ENCODE measurements at places on chromosomes 2 and 18.
A peak's percentile ranks its signal among the peaks of the same experiment; 100 is the strongest.

DNA sequence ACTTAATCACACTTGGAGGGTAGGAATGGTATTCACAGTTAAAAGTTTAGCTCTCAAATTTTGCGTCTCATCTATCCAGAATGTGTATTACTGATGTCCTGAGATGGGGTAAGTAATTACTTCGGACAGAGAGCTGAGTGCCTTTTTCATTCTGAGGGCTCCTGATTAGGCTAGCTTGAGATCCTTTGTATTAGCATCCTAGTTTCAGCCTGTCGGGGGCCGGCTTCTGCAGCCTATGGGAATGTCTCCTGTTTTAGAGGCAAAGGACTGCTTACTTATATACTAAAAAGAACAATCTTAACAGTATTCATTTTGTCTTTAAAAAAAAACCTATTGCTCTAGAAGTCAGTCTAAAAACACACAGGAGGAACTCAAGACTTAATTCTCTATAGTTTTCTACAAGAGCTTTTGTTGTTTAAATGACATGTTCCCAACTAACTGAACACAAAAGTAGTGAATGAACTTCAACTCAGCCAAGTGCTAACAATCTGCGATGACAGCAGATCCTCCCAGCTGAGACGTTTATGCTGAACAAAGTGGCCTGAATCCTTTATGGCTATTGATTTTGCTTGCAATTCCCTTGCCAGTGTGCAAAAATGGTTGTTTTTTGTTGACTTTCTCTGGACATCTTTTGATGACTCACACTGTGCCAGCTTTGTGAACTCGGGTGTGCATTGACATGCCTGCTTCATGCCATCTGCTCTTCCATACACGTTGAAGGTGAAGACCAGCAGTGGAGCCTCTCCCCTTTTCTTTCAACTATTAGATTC is 118.7 kb downstream of the LYPD6B start:
- DNase-seq, result no peak

GRCh38 chr2:219569635-219570034 is 1.7 kb downstream of the OBSL1 start:
- no peak for DNase-seq

DNA sequence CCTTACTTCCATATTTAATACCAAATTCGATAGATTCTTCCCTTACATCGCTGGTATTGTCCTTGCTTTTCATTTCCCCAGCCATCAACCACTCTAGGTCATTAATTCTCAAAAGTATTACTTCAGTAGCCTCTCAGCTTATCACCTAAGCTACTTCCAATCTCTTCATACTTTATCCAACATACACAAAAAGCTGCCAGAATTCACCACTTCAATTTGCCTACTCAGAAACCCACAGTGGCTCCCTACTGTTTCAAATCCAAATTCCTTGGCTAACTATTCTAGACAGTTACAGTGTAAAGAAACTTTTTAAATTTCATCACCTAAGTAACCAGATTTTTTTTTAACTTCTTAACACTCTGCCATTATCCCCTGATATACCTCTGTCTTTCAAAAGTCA is 4.7 kb downstream of the SLC25A12 start:
- DNase-seq, result no peak

DNA sequence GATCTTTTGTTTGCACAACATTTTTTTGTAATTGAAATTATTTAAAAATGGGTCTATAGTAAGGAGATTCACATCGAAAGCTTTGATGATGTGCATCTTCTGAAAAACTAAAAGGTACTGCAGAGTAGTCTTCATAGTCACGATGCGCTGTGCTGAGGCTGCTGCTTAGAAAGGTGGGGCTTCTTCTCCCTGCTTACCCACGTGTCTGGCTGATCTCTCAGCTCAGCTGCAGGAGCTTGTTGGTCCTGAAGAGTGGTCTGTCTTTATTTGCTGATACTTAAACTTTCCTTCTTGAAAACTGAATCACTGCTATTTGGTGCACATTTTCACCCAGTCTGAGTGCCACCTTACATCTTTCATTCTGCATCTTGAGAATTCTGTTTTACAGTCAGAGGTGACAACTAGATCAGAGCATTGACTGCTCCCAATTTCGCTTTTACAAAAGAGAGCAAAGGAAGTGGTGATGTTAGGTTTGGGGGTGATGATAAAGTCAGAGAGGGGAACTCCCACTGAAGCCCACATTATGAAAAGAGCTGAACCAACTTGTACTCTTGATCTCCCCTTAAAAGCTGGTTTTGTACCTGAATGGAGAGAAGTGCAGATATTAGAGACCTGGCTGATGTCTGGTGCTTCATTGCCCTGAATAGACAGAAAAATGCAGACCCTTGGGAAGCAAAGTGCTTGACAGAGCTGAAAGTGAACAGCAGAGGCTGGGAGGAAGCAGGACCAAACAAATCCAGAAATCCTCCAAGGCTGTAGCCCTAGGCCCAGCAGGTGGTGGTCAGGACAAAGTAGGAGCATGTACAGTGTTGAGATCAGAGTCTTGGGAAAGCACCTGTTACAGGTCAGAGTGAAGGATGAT is 984.5 kb downstream of the TSN start:
- no peak for DNase-seq

GRCh38 chr18:70319187-70319586 is 30.3 kb downstream of the SOCS6 start:
- no peak for DNase-seq

DNA sequence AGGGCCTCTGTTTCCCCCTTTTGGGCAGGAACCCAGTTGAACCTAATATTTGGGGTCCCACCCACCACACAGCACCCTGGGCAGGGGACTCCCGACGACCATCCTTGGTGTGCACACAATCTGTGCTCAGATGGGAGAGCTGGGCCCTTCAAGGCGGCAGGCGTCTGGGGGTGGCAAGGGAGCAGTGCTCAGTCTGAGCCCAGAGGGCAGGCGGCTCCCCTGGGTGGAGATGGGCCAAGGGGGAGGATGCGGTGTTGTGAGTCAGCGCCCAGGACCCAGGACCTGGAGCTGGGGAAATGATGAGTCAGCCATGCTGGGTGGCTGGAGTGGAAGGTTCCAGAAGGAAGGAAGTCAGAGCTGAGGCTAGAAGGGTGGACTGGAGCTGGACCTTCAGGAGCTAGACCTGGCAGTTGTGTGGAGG is 3.8 kb downstream of the PROM2 start:
- DNase-seq, result peak; percentile 64

DNA sequence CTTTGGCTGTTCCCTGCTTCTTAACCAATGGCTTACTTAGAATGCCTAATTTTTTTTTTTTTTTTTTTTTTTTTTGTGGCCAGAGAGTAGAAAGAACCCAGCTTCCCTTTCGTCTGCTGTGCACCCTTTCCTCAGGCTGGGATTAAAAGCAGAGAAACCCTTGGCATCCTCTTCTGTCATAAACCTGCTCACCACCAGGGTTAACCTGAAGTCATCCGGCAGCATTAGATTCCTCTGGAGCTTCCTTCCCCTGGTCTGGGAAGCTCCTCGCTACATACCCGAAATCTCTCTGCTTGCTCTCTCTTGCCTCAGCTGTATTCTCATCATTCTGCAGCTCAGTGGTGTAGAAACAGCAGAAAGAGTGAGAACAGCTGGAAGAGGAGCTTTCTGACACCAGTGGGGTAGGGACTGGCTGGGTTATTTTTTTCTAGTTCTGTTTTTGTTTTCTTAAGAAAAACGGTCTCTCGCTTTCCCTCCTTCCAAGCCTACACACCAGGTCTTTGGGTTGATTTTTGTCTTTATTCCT is 339.0 kb upstream of the MEIS1 start:
- no peak for DNase-seq

DNA sequence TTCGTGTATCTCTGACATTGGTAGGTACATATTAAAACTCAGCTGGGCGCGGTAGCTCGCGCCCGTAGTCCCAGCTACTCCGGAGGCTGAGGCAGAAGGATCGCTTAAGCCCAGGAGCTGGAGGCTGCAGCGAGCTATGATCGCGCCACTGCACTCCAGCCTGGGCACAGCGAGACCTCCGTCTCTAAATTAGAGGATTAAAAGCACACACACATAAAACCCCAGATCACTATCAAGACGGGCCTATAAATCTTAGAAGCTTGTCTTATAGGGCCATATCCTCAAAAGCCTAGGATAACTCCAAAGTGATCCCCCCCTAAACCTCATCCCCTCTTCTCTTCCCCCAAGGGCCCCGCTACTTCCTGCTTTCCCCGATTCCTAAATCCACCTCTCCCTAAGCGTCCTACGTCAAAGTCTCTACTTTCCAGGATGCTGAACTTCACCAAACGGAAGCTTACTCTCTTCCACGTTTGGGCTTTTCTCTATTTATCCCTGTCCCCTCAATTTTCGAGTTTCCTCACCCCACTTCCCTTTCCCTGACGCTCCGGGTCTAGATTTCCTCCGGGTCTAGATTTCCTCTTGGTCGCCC is 707 bp downstream of the KRCC1 start:
- DNase-seq, result peak; percentile 48

- no peak for DNase-seq
These were observed 190.1 kb upstream of the AGAP1 start for GRCh38 chr2:235303499-235304291.

DNA sequence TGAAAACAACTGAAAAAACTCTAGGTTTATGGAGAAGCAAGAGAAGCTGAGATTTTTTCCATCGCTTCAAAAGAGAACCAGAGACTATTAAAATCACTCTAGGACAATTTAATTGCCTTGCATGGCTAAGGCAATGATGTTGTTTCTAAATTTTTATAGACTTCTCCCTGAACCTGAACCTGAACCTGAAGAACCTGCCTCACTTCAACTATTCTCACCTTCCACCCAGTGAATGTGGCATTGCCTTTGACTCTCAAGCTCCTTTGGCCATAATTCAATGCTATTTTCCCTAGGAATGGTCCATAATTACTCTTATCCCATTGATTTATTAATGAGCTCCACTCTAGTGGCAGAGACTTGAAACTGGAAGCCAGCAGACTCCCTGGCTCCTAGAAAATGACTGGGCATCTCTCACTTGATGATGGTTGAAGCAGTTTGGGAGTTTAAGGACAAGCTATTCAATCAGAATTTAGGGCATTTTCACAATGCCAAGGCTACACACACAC is 303.8 kb upstream of the UBE2E3 start:
- DNase-seq, result no peak

- peak; percentile 79 for DNase-seq
These were observed at the start of gene GPC1 for GRCh38 chr2:240435457-240435947. TSS of gene GPC1 (plus strand) at chr2:240435663. CDS start at chr2:240435919, 256 bp downstream.

DNA sequence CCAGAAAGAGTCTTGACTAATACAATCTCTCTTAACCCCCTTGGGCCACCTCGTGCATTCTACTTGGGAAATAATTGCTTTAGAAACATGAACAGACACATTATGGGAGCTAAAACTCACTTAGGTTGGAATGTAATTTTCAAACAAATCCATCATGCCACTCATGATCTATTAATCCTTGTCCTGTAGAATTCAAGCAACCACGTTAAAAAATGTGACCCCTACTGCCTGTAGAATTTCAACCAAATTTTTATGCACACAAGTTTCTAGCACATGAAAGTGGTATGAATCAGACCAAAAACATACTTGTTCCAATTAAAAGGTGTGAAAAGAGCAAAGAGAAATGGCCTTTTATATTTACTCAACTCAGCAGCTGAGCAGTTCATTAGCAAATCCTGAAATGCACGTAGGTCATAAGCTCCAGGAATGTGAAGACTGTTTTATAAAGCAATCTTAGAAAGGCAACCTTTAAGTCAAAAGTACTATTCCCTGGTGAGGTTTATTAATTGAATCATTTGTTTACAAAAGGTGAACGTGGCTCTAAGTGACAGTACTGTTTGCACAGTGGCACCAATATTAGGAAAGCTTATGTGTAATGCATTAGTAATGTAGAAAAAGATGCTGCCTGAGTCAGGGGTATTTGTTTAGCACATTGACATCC is 459.4 kb upstream of the UBE2E3 start:
- DNase-seq, result peak; percentile 49

GRCh38 chr18:32091325-32091723 is 350 bp upstream of the RNF138 start:
- DNase-seq, result no peak

DNA sequence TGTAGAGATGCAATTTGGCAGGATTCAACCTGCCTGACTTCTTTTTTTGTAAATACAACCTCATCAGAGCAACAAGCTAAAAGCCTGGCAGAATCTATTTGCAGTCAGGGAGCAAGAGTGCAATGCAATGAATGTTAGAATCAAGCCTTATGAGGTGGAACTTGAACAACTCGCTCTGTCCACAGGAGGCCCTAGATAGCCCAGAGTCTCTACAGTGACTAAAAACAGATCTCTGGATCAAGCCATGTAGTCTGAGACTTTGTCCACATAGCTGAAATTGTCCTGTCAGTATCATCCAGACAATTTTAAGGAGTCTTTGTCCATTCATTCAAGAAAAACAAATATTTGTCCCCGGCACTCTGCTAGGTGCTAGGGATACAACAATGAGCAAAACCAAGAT is 32.0 kb upstream of the CDK5R2 start:
- DNase-seq, result no peak

DNA sequence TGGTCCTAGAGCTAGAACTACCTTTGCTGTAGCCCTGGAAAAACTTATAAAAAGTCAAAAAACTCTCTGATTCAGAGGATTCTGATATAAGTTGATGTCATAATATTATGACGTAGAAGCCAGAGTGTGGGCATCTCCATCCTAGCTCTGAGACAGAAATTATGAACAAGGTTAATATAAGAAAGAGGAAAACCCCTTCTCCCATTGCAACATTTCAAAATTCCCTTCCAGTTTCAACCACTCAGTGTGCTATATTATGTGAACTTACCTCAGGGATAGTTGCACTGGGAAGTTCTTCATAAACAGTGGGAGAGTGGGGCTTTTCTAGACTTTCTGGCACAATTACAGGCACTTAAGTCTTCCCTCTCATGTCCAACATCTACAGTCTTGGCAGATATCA is 171.6 kb downstream of the PIK3C3 start:
- no peak for DNase-seq

GRCh38 chr2:47401789-47402554 is 984 bp upstream of the MSH2 start:
- no peak for DNase-seq

GRCh38 chr2:159202568-159203071 is 83.9 kb downstream of the WDSUB1 start:
- peak; percentile 98 for DNase-seq

- no peak for DNase-seq
These were observed 31.4 kb downstream of the SLC4A3 start for GRCh38 chr2:219658874-219659273.

DNA sequence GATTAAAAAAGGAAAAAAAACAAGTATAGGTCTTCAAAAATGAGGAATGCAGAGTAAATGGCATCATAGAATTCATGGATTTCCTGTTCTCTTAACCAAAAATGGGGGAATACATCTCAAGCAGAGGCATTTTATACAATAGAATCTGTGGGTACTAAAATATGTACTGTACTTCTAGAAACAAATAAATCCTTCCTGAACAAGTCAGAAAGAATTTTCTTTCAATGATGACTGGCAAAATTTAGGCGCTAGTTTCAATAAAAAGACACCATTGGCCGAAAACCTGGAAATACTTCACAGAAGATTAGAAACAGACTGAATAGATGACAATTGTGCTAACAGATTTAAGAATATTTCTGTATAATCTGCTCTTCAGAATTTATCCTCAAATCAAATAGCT is 15.1 kb downstream of the TRAK2 start:
- DNase-seq, result no peak

DNA sequence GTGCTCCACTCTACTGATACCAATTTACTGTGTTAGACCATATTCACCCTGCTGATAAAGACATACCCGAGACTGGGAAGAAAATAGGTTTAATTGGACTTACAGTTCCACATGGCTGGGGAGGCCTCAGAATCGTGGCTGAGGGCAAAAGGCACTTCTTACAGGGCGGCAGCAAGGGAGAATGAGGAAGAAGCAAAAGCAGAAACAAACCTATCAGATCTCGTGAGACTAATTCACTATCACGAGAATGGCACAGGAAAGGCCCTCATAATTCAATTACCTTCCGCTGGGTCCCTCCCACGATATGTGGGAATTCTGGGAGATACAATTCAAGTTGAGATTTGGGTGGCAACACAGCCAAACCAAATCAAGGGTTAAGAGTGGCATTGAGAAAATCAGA is 65.2 kb downstream of the LDLRAD4 start:
- DNase-seq, result no peak
